Immature natural killer cell (primary cell): ENCODE measurements at places on chromosomes 13 and 19.

DNA sequence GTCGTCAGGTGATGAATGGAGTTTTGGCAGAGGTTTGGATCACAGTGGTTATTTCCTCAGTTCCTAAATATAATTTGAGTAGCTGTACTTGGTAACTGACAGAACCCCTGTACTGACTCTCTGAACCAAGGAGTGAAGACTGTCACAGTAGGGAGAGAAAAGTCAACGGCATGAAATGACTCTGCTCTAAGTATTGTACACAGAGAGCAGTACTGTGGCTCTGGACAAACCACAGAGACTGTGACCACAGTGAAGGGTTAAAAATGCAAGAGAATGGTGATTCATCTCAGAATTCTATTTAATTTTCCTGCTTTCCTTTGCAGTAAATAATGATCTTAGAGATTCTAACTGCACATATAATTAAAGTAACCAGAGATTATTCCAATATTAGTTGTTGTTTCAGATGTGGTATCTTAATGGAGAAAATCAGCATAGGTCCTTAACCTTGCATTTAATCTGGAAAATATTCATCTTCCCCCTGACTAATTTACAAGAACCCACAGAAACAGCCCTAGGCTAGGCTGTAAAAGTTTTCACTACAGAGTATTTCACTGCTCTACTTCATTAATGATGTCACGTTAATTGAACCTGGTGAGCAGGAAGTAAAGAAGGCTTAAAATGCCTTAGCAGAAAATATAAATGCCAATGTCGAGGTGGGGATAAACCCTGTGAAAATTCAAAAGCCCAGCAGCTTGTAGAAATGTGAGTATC is 221.9 kb downstream of the LIG4 start:
- DNase-seq = no peak

DNA sequence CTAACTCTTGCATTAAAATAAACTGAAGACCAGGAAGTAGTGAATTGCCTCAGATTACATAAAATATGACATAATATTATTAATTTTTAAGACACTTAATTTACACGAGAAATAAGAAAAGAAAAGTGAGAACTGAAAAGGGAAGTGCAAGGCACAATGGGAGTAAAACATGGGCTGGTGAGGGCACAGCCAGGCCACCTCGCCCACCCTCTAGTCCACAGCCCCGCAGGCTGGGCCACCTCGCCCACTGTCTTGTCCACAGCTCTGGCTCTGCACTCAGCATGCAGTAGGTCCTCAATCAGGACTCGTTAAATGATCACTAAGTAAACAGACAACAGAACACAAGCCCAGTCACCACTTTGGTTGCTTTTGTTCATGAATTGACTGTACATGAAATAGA is 67.8 kb upstream of the ARHGEF7 start:
- no peak for DNase-seq

- no peak for DNase-seq
Observed at GRCh38 chr19:34288381-34288780, 34.0 kb downstream of the GARRE1 start.

DNA sequence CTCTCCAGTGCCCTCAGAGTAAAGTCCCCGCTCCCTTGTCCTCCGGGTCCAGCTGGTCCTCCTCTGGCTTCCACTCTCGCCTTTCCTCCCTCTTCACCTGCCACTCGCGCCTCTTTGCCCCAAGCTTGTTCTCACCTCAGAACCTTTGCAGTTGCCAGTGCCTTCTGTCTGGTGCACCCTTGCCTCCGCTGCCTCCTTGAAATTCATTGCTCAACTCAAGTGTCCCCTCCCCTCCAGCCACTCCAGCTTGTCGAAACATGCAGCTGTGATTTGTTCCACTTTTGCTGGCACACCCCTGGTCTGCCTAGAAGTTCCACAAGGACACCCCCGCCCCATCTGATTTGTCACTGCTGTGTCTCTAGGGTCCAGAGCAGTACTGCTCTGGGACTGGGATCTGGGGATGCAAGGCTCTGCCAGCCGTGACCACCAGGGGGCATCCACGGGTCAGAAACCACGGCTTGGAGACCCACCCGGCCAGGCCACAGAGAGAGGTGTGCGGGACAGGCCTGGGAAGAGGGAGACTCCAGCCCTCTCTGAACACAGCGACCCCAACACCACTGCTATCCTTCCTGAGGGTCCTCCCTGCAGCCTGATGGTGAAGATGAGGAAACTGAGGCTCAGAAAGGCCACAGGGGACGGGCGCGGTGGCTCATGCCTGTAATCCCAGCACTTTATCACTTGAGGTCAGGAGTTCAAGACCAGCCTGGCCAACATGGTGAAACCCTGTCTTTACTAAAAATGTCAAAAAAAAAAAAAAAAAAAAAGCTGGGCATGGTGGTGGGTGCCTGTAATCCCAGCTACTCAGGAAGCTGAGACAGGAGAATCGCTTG is 49.9 kb downstream of the AP1M1 start:
- peak; percentile 77 for DNase-seq

- DNase-seq = peak; percentile 15
Observed at GRCh38 chr19:35171730-35172129, 17.2 kb downstream of the FXYD5 start.

- peak; percentile 27 for DNase-seq
Observed at GRCh38 chr13:83881917-83882605, at the start of gene SLITRK1. Gene SLITRK1, minus strand, starts transcription at chr13:83882474. Its CDS starts 967 bp downstream, at chr13:83881507.

DNA sequence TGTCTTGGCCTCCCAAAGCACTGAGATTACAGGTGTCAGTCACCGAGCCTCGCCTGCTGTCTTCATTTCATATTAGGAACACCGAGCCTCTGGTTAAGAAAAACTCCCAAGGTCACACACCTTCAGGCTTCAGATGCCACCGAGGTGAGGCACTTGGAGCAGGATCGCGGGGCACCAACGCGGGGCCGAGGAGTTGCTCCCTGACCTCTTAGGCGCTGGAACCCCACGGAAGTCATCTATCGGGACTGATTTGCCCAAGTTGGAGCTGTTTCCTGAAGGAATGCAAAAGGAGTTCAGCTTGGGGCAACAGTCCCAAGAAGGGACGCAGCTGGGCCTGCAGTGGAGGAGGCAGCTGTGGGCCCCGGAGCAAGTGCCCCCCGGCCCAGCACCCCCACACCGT is 50.3 kb upstream of the XPO4 start:
- DNase-seq = no peak

- no peak for DNase-seq
Observed at GRCh38 chr13:34913040-34913439, 29.0 kb upstream of the NBEA start.

DNA sequence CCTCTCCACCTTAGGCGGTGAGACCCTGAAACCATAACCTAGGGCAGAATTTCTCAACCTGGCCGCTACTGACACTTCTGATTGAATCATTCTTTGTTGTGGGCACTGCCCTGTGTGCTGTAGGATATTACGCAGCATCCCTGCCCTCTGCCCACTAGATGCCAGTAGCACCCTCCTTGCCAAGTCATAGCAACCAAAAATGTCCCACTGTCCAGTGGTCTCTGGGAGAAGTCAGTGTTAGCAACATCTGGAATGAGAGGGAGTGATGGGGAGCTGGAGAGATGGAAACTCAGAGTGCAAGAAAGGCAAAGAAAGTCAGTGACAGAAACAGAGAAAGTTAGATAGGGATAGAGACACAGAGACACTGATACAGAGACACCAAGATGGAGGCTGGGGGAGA is 13.6 kb downstream of the KLK4 start:
- DNase-seq = no peak

- no peak for DNase-seq
Observed at GRCh38 chr13:74111901-74112824, 22.0 kb downstream of the KLF12 start.

GRCh38 chr13:24617256-24618010 is 62.8 kb upstream of the ATP12A start:
- DNase-seq = no peak

- no peak for DNase-seq
Observed at GRCh38 chr13:46160065-46160464, 21.9 kb downstream of the LCP1 start.

- DNase-seq = no peak
Observed at GRCh38 chr13:97506511-97506910, 72.5 kb downstream of the RAP2A start.

- DNase-seq = no peak
Observed at GRCh38 chr13:75691183-75691582, 55.1 kb downstream of the LMO7 start.

- no peak for DNase-seq
Observed at GRCh38 chr13:49938921-49939320, 2.8 kb upstream of the SPRYD7 start.

DNA sequence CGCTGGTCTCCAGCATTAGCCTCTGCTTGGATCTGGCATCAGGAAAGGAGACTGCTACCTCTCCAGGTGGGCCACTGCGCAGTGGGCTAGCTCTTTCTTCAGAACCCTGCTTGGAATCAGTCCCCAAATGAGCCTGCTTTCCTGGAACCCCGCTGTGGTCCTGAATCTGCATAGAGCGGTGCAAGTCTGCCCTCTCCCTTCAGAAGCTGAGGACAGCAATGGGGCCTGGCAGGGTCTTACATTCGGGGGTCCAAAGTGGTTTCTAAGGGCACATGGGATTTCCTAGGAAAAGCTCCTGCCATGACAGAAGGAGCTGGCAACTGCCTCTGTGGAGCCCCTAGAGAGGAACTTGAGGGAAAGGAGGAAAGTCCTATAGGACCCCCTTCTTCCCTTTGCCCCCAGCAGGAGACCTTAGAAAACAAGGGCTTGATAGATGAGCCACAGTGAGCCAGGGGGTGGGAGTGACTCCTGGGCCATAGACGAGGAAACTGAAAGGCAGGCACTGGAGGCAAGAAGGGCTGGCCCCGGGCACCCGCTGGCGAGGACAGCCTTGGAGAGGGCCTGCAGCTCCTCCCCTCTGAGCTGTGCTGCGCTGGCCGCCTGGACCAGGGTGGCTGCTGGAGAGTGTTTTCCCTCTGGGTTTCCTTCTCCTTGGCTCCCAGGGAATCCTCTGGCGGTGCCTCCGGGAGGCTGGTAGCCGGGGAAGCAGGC is 1.4 kb upstream of the VSTM2B start:
- DNase-seq = no peak

- DNase-seq = no peak
Observed at GRCh38 chr19:19738564-19738963, 5.7 kb upstream of the ZNF14 start.

DNA sequence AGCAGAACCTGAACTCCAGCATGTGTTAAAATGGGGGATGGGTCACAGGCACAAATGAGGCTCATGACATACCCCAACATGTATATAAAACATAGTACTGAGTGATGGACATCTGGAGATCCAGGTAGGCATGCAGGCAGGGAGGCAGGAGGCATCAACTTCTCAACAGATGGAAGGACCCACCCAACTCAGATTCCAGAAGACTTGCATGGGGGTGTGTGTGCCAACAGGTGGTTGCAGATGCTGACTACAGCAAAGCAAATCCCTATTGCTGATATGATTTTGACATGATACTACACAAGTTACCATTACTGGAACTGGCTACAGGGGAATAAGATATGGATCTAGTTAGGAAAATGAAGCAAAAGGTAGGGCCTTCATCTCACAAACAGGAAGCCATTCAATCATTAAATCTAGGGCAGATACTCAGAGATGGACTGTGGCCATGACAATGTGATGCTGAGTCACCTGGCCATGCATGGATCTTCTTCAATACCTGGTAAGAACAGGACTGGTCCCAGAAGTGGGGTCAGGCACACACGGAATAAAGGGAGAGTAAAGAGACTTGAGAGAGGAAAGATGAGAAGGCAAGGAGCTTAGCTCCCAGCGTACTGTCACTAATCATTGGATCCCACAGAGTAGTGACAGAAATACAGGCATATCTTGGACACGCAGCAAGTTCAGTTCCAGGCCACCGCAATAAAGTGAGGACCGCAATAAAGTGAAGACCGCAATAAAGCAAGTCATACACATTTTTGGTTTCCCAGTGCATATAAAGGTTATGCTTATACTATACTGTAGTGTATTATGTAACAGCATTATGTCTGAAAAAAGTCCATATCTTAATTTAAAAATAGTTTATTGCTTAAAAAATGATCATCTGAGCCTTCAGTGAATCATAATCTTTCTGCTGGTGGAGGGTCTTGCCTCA is 91.3 kb downstream of the USP12 start:
- DNase-seq = no peak

DNA sequence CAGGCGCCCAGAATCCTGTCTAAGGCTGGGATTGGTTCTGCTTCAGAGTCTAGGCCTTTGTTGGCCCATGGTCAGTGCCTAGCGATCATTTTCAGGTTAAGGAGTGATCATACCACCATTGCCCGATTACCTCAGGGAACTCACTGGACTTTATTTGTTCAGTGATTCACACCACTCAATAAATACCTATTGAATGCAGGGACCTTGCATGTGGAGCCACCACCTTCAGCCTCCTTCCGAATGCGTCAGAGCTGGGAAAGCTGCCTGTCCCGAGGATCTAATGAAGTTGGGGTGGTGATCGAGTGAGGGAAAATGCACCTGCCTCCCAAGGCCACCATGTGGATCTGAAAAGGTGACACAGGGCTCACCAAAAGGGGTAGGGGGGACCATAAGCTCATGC is 40.0 kb upstream of the POU2F2 start:
- no peak for DNase-seq

GRCh38 chr13:113539822-113540221 is 44.7 kb upstream of the TFDP1 start:
- no peak for DNase-seq

- DNase-seq = no peak
Observed at GRCh38 chr13:45833663-45834375, 17.7 kb downstream of the SIAH3 start.

- DNase-seq = no peak
Observed at GRCh38 chr19:24000656-24001055, 86.0 kb downstream of the ZNF726 start.

- DNase-seq = no peak
Observed at GRCh38 chr19:57338877-57339276, 12.2 kb upstream of the ZNF304 start.

DNA sequence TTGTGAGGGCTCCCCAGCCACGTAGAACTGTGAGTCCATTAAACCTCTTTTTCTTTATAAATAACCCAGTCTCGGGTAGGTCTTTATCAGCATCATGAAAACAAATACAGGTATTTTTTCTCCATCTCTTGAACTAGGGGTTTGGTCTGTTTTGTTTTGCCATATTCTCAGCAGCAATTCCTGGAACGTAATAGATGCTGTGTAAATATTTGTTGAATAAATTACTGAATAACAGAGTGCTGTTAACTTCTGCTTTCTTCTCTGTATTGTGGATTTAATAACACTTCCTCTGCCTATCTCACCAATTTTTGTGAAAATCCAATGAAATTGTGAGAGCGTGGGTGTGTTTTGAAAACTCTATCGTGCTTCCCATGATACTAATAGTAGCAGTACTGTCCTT is 429.4 kb downstream of the DCT start:
- DNase-seq = no peak

GRCh38 chr13:58955546-58956385 is 1208.0 kb downstream of the DIAPH3 start:
- no peak for DNase-seq

GRCh38 chr13:27379694-27380641 is 44.5 kb upstream of the GTF3A start:
- peak; percentile 30 for DNase-seq
